ENCODE measurements at places on chromosomes 4 and X.

DNA sequence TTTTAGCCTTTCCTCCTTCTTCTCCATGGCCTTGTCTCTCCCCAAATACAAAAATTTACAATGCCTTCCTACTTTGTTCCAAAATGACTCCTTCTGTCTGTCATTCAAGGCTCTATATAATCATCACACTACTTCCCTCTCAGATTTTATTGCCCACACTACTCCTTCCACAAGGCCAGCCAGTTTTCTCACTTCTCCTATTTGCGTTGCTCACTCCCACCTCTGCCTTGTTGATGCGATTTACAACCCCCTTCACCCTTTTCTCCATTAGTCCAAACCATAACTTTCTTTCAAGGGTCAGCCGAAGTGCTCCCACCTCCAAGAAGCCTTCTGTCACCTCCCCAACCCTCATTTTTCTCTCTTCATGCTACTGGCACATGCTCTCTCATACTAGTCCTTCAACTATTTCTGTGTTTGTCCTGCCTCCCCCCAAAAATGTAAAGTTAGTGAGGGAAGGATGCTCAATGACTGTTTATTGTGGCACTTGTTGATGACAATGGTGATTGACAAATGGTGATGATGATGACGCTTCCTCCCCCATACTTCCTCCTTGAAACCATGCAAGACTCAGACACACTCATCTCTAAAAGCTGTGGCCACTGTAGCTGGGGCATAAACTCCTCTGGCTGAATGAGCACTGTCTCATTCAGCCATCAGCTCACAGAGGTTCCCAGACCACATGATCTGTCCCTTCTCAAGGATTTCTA, 2.7 kb upstream of the XKRX start:
- no peak for DNase-seq

DNA sequence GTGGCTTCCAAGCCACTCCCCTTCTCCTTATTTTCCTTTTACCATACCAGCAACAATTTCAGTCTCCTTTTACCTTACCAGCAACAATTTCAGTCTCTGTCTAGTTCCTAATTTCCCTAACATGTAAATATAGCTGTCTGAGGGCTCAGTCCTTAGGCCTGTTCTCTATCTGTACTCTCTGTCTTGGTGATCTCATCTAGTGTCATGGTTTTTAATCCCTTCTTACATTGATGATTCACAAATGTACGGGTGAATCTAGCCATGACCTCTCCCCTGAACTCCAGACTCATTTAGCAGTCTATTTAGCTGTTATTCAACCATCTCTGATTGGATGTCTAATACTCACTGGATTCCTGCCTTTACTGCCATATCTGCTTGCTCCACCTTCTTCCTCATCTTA, 7.2 kb downstream of the IL15 start:
- DNase-seq: no peak

GRCh38 chr4:31657859-31658570, 937.8 kb downstream of the PCDH7 start:
- DNase-seq: no peak

DNA sequence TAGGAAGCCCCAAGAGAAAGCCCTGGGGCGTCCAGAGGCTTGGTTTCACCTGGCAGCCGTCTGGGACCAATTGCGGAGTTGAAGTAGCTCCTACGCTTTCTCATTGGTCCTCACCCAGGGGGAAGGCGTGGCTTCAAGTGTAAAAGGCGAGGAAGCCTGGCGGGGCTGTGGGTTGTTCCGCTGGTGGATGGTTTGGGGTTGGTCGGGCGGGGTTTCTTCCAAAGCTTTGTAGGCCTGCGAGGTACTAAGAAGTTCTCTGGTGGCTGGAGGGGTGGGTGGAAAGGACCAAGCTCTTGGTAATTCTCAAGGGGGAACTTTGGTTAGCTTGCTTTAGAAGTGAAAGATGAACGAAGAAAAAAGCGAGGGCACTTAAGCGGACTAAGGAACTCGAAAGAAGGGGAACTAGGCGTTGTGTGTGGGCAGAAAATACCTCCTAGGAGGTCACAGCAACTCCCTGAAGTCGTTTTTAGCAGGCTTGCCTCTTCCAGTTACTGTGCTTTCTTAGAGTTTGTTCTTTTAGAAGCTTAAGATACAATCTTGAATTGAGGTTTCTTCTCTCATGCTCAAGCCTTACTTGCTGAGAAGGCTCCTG, 36.6 kb downstream of the CCNG2 start:
- peak; percentile 68 for DNase-seq

GRCh38 chr4:24764345-24764744, 31.0 kb upstream of the SOD3 start:
- no peak for DNase-seq

DNA sequence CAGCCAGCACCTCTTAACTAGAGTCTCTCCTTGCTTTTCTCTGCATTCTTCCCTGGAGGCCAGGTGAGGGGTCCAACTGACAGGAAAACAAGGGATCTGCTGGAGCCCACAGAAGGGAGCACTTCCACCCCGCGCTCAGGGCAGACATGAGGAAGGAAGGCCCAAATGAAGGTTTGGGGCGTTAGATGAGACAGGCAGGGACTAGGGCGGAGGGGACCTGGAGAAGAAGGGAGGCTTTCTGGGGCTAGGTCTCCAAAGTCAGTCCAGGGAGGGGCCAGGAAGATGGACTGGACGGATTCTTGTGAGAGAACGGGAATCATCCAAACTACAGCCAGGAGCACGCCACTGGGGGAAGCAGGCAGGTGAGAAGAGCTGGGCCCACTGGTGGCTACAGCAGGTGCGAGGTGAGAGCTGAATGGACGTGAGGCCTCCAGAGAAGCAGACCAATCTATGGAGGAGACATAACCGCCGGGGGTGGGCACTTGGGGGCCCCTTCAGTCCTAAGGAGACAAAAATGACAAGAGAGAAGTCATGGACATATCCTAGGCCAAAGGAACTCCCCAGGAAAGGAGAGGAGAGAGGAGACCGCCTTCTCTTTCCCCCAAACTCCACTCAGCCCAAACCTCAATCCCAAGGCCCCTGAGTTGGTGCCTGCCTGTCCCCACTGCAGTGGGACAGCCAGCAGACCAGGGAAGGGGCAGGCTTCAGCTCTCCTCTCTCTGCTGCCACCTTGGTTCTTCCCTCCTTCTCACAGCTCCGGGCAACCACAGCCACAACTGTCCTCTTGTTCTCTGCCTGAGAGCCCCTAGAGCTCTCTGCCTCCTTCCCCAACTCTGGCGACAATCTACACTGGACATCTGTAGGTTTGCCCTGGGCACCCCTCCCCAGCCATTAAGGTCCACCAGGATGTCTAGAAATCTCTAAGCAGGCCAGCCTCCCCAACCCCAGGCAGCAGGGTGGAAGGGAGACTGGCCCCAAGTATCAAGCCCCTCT, 7.0 kb downstream of the APLN start:
- DNase-seq: no peak

DNA sequence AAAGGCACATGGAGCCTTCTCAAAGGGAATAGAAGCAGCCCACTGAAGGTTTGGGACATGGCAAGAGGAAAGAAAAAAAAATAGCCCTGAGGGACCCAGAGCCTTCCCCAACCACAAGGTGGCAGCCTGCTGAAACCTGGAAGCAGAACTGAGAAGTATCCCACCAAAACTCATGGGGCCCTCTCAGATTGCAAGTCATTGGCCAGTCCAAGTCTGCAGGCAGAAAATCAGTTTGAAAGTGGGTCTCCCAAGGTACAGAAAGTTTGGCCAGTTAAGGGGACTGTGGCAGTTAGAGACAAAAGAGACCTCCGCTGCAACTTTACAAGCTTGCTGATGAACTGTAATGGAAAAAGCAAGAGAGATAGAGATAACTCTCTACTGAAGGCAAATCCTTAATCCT, 155.8 kb downstream of the ANTXR2 start:
- DNase-seq: peak; percentile 53

DNA sequence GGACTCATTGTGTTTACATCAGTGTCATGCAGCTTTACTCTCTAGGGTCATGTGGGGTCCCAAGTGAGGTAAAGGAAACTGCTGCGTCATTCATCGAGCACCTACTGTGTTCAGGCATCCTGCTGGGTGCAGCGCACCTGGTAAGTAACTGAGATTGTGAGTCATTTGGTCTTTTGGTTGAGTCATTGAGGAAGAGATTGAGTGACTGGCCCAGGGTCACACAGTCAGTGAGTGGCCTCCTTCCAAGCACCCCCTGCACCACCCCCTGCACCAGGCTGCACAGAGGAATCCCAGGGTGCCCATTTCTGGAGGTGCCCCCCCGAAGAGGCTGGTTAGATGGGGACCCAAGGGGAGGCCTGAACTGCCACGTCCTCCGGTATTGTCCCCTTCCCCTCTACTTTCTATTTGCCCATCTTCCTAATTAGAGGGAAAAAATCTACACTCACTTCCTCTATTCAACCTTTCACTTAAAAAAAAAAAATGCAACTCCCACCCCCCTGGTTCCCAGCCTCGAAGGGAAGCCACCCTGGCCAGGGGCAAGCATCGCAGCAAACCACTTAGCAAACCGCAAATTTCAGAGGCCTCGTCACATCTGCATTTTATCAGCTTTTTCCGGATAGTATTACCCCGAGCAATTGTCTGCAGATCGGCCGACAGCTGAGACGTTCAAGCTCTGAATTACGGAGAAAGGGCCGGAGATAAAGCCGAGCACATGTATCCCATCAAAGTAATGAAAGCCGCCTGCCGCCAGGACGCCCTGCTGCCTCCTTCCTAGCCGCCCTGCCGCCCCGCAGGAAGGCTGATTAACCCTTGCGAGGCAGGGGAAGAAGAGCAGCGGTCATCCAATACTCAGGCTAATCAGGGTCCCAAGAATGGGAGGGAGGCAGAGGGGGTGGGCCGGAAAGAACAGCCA, 96.3 kb upstream of the MSX1 start:
- DNase-seq: peak; percentile 7

- DNase-seq: no peak
These were observed 77.3 kb downstream of the TSPAN5 start for GRCh38 chr4:98581126-98581525.

DNA sequence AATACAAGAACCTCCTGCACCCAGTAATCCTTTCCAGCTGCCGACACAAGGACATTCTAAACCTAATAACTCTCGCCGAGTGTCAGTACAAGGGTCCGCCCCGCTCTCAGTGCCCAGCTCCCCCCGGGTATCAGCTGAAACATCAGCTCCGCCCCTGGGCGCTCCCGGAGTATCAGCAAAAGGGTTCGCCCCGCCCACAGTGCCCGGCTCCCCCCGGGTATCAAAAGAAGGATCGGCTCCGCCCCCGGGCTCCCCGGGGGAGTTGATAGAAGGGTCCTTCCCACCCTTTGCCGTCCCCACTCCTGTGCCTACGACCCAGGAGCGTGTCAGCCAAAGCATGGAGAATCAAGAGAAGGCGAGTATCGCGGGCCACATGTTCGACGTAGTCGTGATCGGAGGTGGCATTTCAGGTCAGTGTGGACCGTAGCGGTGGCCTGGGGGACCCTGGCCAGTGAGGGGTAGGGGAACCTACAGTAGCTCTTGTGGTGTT, at the start of gene MAOA:
Gene MAOA, plus strand, starts transcription at position 295 of the 490 bp plus-strand sequence. Its CDS starts 43 bp downstream, at position 338.
- DNase-seq: peak; percentile 40

DNA sequence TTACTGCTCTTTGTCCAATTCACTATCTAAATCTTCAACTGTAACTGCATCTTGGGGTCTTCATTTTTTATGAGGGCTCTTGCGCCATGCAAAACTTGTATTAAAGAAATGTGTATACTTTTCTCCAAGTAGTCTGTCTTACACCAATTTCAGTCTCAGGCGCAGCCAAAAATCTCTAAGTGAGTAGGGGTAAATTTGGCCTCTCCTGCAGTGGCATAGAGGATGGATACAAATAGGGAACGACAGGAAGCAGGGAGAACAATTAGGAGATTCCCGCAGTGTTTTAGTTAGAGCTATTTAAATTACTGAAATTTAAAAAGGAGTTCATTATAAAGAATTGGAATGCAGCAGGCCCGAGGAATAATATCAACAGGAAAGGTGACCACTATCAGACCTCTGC, 30.2 kb downstream of the DMP1 start:
- DNase-seq: no peak

DNA sequence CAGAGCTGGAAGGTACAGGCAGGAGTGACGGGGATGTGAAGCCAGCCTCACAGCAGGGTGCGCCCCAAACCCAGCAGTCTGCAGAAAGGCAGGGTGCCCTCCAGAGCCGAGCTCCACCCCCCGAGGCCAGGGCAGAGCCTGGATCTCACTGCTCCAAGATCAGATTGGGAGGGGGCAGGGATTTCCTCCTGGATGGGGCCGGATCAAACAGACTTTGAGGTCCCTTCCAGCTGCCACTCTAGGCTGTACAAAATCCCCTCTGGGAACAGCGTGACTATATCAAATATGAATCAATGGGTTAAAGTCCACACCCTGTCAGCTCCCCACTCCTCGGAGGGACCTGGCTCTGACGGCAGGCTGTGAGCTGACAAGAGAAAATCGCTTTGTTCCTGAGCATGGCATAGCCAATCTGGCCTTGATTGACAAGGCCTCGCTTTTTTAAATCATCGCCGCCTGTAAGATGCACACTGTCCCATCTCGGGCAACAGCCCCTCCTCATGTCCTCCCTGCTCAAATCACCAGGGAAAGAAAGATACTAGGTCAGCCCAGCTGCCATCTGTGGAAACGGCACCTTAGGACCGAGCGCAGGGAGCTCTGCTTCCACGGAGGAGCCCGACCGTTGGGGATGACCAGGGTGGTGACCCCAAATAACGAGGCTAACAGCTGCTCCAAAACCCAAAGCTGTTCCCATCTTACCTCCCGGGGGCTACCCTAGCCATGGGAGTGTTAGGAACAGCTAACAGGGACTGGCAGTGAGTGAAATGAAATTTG, 39.9 kb downstream of the PSAPL1 start:
- DNase-seq: no peak

- no peak for DNase-seq
These were observed 196.1 kb downstream of the ZNF330 start for GRCh38 chr4:141416677-141417363.

DNA sequence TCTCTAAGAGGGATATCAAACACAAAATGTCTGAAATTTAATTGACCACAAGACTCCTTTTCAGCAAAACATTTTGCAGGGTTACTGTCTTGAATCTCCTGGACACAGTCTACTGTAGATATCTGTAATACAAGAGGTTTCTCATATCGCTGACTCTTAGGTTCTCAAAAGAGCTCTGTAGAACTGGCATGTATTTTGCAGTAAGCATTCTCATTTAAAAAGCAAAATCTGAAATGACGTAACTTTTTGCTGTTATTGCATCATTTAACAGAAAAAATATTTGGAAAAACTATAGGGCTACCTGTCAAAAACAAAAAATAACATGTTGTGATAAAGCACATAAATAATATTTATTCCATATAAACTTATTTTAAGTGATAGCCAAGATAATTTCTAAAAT, 114.2 kb downstream of the CDS1 start:
- DNase-seq: no peak

- no peak for DNase-seq
These were observed 14.1 kb upstream of the CD99 start for GRCh38 chrX:2676794-2677675.

GRCh38 chr4:86968547-86968946, 33.7 kb downstream of the AFF1 start:
- no peak for DNase-seq
